Myocyte (in vitro differentiated cells): ENCODE measurements at places on chromosomes 1 and 21. TPM values are rescaled to one million over a fixed set of nuclear protein-coding genes. Genes with fewer than 3 reads are reported as not detected.
A peak's percentile ranks its signal among the peaks of the same experiment; 100 is the strongest.

DNA sequence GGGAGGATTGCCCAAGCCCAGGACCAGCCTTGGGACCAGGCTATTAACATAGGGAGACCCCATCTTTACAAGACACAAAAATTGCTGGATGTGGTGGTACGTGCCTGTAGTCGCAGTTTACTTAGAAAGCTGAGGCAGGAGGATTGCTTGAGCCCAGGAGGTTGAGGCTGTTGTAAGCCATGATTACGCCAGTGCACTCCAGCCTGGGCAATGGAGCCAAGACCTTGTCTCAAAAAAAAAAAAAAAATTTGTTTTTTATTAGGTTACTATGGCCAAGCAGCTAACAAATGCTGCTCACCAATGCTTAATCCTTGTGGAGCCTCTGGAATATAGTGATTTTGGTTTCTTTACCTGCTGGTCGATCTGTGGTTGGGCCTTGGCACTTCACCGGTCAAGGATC lies 8.8 kb downstream of the ARID1A start:
- no peak for DNase-seq

GRCh38 chr1:68758666-68759209 lies 261.9 kb upstream of the DEPDC1 start:
- no peak for DNase-seq

GRCh38 chr1:48214820-48215219 lies 7.7 kb upstream of the SLC5A9 start:
- DNase-seq: no peak

GRCh38 chr1:204162494-204163074 lies 3.6 kb downstream of the REN start:
- DNase-seq: peak; percentile 80

GRCh38 chr1:11299225-11299574 lies 26.2 kb downstream of the UBIAD1 start:
- no peak for DNase-seq

GRCh38 chr21:44927587-44928461 lies 7.1 kb upstream of the ITGB2 start:
- peak; percentile 82 for DNase-seq

- no peak for DNase-seq
Observed at GRCh38 chr1:29676496-29676895, 440.2 kb downstream of the PTPRU start.

DNA sequence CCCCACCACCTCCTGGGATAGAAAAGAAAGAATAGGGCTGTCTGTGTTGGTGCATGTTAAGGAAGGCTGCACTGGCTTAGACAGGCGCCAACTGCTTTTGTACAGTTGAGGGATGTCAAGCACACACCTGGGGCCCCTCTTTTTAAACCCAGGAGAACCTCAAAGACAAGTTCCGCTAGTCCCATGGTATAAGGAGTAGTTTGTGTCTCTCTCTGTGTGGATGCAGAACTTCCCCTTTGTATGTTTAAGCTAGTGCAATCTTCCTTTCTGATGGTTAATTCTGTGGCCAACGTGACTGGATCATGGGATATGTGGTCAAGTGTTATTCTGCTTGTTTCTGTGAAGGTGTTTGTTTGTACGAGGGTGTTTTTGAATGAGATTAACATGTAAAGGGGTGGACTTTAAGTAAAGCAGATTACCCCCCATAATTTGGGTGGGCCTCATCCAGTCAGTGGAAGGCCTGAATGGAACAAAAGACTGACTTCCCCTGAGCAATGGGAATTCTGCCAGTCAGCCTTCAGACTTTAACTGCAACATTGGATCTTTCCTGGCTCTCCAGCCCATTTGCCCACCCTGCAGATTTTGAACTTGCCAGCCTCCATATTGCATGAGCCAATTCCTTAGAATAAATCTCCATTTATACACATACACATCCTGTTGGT lies 9.5 kb upstream of the DUSP10 start:
- DNase-seq: no peak

DNA sequence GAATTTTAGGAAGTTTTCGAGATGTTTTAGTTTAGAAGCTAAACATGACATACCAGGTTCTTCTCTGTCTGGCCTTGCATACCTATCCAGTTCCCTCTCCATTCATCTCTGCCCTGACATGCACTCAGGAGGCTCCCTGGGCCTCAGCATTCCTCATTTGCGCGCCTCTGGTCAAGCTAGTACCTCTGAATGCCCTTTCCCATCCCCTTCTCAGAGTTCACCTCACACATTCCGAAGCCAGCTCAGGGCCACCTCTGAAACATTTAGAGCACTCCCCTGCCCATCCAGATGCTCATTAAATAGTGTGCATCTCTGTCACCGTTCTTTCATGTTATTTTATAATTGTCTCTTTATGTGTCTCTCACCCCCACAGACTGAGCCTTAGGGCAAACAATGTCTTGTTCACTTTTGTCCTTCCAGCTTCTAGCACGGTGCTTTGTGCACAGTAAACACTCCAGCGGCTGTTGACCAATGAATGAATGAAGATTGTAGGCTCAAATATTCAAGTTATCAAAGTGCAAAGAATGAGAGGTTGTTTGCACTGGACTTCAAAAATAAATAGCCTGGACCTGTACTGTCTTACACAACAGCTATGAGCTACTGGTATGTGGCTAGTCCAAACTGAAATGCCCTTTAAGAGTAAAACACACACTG lies 1.2 kb upstream of the DHCR24 start:
- no peak for DNase-seq

GRCh38 chr1:66464802-66465201 lies 69.2 kb upstream of the SGIP1 start:
- peak; percentile 76 for DNase-seq

DNA sequence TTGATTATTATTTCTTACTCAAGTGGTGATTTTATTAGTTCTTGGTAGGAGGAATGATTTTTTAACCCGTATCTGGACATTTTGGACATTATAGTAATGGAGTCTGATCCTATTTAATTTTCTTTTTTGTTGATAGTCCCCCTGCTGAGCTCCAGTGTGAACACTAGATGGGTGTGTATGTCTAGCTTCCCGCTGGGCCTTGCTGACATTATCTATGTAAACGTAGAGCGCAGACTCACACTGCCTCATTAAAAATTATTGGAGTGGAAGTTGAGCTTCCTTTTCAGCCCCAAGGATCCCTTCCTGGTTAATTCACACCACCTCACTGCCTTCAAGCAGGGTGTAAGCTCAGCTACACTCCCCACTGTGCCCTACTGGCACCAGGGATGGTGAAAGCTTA lies 467.6 kb upstream of the PKN2 start:
- no peak for DNase-seq

GRCh38 chr1:51916587-51917405 lies 38.3 kb upstream of the NRDC start:
- no peak for DNase-seq

- no peak for DNase-seq
Observed at GRCh38 chr1:161421456-161421855, 53.8 kb upstream of the CFAP126 start.

DNA sequence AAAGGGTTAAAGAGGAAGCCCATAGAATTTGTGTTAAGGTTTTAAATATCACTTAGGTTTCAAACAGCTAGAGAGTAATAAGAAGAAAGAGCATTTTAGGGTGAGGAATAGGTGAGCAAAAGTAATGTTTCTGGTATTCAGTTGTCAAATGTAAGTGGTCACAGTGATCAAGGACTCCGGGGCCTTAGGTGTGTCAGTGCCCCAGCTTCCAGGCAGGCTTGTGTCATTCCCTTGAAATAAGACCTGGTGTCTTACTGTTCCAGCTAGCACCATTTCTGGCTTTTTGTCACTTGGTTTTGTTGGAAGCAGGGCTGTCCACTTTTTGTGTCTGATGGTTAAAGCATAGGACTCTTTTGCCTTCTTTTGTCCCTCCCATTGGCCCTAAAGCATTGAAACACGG lies 69.6 kb downstream of the DYRK1A start:
- peak; percentile 54 for DNase-seq

- DNase-seq: no peak
Observed at GRCh38 chr1:8365661-8366362, 47.9 kb downstream of the SLC45A1 start.

- no peak for DNase-seq
Observed at GRCh38 chr1:180157576-180158057, 2.9 kb downstream of the QSOX1 start.

GRCh38 chr1:170240409-170240808 lies 94.7 kb downstream of the NTMT2 start:
- DNase-seq: no peak

Gene IL23R
- total RNA-seq: not detected in 2 replicates

Gene CLK2
- 24.8 and 26.8 TPM in 2 replicates for total RNA-seq

Gene ATP6V1G3
- not detected in 2 replicates for total RNA-seq

Gene INSRR
- total RNA-seq: 0.05 TPM in 1 of 2 replicates, not detected in the other

Gene CA14
- total RNA-seq: not detected in 2 replicates
